ENCODE measurements at places on chromosomes 4 and X.
A peak's percentile ranks its signal among the peaks of the same experiment; 100 is the strongest.

GRCh38 chr4:167966143-167966542 is 126.2 kb upstream of the ANXA10 start:
- no peak for DNase-seq

DNA sequence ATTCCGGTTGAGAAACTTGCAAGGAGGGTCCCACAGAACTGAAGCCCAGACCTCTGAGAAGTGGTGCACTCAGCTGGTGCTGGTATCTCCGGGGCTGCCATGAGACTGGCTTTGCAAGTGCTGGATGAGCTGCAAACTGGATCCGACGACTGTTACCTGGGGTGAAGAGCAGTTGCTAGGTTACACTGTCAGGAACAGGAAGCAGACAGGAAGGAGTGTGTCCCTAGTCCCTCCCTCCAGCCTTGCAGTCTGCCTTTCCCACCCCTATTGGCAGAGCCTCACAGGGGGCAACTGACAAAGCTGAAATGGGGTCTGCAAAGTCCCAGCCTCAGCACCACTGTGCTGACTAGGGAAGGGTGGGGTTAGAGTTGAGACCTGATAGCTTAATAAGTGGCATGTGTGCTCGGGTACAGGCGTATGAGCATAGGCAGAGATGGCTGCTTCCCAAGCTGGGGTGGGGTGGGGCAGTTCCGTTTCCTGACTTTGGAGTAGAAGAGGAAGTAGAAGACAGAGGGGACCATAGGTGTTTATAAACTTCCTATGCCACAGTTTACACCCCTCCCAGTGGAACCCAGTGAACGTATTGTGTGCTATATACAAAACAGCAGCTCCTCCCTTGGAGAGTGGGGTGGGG is 18.0 kb downstream of the PPEF1 start:
- DNase-seq, result no peak

DNA sequence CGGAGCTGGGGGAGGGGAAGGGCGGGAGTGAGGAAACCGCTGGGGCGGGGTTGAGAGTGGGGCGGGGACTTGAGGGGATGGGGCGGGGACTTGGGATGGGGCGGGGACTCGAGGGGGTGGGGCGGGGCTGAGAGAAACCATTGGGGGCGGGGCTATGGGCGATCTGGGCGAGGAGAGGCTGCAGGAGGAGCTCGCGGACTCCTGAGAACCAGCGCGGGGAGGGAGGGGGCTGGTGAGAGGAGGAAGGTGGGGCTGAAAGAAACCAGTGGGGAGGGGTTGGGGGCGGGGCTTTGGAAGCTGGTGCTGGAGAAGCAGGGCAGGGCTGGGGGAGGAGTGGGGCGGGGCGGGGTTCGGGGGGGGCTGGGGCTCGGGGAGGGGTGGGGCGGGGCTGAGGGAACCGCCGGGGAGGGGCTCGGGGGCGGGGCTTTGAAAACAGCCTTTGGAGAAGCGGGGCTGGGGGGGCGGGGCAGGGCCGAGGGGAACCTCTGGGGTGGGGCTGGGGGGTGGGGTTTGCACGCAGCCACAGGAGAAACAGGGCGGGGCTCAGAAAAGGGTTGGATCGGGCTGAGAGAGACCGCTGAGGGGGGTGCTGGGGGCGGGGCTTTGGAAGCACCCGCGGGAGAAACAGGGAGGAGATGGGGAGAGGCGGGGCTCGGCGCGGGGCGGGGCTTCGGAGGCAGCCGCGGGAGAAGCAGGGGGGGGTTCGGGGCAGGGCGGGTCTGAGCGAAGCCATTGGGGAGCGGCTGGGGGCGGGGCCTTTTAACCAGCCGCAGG is 777 bp upstream of the EOLA2 start:
- DNase-seq, result peak; percentile 82

- DNase-seq, result no peak
These were observed 144.6 kb downstream of the CDS1 start for GRCh38 chr4:84727491-84727890.

GRCh38 chr4:27189683-27190082 is 329.0 kb downstream of the STIM2 start:
- DNase-seq, result no peak

- DNase-seq, result no peak
These were observed 40.9 kb upstream of the HMX1 start for GRCh38 chr4:8912506-8912905.

- no peak for DNase-seq
These were observed 9.1 kb downstream of the SYN1 start for GRCh38 chrX:47610511-47610910.

DNA sequence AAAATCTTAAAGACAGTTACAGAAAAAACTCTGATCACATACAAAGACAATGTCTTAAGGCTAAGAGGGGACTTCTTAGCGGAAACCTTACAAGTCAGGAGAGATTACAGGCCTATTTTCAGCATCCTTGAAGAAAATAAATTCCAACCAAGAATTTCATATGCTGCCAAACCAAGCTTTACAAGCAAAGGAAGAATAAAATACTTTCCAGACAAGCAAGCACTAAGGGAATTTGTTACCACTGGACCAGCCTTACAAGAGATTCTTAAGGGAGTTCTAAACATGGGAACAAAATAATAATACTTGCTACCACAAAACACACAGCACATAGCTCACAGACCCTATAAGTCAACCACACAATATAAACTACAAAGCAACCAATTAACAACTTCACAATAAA is 255.8 kb upstream of the ZFP42 start:
- DNase-seq, result no peak

DNA sequence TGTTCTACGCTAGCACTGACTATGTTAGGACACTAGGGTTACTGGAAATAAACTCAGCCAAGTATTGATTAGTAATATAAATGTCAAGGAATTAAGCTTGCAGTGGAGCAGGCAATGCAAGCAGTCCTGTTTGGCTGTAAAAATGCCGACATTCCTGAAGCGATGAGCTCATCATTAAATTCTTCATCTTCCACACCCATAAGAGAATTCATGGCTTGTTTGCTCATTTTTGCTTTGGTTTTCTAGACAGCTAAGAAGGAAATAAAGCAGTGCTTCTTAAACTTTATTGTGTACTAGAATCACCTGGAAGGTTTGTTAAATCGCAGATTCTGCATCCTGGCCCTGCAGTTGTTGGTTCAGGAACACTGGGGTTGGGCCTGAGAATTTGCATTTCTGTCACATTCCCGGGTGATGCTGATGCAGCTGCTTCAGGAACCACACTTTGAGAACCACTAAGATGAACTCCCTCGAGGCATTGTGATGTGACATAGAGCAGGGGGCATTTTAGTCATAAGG is 17.8 kb downstream of the ANXA3 start:
- peak; percentile 38 for DNase-seq

- DNase-seq, result no peak
These were observed 184.3 kb upstream of the NUDT6 start for GRCh38 chr4:123106747-123107146.

- no peak for DNase-seq
These were observed 13.5 kb downstream of the ASB11 start for GRCh38 chrX:15301924-15302323.

DNA sequence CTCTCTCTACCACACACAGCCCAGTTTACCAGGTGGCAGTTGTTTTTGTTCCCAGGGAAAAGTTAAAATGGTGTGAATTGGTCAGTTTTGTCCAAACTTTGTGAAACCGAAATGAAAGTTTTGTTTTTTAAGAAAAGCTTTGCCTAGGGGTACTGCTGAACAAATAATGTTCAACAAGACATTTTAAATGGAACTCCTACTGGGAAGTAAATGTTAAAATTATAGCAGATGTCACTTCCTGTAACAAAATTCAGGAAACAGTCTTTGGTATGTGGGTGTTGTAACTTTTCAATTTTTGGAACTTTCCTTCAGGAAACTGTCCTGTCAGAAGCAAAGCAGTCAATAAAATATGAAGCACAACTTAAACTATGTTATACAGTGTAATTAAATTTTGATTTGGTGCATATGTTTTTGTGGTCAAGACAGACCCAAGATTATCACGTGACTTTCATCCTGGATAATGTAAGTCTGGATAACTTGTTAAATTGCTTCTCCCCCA is 79.5 kb downstream of the AFF1 start:
- no peak for DNase-seq

DNA sequence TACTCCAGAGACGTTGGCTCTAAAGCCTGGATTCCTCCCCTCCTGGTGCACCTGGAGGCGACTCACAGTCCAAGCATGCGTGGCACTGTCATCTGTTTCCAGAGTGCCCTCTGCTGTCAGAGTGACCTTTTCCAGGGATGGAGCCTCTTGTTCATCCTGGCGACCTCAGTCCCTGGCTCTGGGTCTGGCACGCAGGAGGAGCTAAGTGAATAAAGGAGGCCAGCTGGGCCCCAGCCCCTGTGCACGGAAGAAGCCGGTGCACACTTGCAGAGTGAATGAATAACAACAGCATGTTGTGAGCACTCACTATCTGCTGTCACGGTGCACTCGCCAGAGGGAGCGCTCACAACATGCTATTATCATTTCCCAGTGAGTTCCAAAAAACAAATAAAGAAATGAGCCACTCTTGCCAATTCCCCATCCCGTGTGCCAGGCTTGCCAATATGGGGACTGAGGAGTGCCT is 27.8 kb upstream of the PSAPL1 start:
- peak; percentile 7 for DNase-seq

GRCh38 chr4:1055721-1056590 is 44.5 kb downstream of the FGFRL1 start:
- DNase-seq, result no peak

- DNase-seq, result no peak
These were observed 38.3 kb downstream of the SLC10A6 start for GRCh38 chr4:86810847-86811246.

DNA sequence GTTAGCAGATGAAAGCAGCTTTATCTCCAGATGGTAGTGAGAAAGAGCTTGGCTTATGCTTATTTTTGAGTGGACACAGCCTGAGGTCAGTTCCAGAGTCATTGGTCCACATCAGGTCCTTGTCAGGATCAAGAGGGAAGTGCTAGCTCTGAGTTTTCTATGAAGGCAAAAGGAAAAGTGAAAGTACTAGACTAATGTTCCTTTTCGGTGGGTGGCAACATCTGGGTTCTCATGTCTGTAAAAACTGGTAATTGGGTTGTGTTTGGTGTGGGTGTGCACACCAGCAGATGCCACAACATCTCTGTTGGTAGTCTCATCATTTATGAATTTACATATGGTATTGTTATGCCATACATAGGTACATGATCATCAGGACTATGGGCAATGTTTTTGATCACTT is 210.5 kb downstream of the PWWP3B start:
- no peak for DNase-seq

DNA sequence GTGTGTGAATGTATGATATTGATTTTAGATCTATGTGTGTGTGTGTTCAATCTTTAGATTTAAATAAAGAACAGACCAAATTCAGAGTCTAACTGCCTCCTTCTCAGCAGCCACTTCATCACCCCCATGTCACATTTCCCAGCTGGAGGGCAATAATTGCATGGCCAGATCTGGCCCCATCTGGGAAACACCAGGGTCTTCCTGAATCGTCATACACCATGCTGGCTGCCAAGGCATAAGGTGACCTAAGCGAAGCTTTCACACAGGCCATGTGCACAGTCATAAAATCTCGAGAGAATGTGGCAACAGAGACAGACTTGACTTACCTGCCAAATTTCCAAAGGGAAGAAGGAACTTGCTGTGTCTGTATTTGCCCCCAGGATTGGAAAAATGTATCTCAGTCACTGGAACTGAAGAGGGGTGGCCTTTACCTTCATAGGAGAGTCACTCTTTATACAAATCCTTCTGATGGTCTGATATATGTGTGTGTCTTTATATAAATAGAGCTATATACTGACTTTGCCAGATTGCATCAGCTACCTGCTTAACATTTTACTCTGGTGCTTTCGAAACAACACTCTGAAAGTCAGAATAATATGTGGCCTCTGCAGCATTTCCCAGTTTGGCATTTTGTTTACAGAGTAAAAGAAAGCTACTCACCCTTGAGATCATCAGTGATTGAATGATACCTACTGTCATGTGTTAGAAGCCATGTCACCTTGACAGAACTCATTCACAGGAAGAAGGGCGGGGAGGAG is at the start of gene PLAC1:
PLAC1 (minus strand) TSS at position 470 of the 758 bp plus-strand sequence. CDS start 91,789 bp downstream, outside the sequence.
- no peak for DNase-seq

- DNase-seq, result no peak
These were observed 249.7 kb upstream of the TET2 start for GRCh38 chr4:104896660-104897645.

All from GM04504 (cell line).